ENCODE measurements at places on chromosomes 2 and 18.

DNA sequence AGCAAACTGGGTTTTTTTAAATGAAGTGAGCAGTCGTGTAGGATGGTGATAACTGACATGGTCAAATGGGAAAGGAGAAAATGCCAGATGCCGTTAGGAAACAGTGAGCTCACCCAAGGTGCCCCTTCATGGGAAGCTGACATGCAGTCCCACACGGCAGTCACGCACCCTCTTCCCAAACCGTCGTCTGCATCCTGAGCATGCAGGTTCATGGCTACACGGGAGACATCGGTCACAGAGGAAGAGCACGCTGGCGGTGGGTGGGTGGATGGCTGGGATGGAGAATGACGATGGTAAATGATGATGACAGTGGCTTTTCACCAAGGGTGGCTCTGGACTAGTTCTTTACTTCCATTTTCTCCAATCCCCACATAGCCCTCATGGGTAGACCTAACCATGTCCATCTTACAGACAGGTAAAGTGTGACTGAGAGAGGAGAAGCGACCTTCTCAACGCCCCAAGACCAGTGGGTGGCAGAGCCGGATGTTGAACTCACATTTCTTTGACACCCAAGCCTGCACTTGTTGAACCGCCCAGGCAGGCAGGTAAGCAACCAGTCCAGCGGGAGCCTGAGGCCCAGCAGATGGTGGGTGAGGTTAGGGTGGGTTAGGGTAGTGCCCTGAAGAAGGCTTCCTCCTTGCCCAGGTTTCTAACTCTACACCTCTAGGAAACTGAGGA, 44.5 kb downstream of the TNS1 start:
- H3K36me3 ChIP-seq, result no peaks in the 10 kb centered on the region
- peak; percentile 28 for DNase-seq
- H3K4me3 ChIP-seq, result no peak overlapping the region
- H3K27ac ChIP-seq, result no peak overlapping the region

DNA sequence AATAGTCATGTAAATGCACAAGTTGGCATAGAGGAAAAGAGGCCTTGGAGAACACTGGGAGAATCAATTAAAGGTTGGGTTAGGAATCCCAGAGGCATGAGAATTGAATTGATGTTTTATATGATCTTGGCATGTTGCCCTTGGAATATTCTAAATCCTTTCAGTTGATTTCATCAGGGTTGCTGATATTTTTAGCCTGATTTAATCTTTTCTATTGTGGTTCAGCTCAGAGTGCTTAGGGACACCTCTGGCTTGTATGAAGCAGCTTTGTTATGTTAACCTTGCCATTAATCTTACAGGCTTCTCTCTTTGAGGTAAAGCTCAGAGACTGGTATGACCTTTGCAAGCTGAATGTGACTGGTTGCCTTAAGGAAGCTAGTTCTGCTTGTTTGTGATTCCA, 64.4 kb upstream of the LYPD6B start:
- H3K27me3 ChIP-seq, result no peaks in the 10 kb centered on the region
- DNase-seq, result no peak

- H3K4me3 ChIP-seq, result no peak overlapping the region
- H3K27me3 ChIP-seq, result no peaks in the 10 kb centered on the region
- H3K36me3 ChIP-seq, result no peaks in the 10 kb centered on the region
- H3K27ac ChIP-seq, result no peak overlapping the region
- H3K4me1 ChIP-seq, result no peaks in the 10 kb centered on the region
Measured at GRCh38 chr2:145043399-145043834, 523.5 kb upstream of the ZEB2 start.

- no peaks in the 10 kb centered on the region for H3K4me1 ChIP-seq
- no peak overlapping the region for H3K27ac ChIP-seq
- no peaks in the 10 kb centered on the region for H3K27me3 ChIP-seq
- no peak for DNase-seq
- no peaks in the 10 kb centered on the region for H3K36me3 ChIP-seq
Measured at GRCh38 chr18:8754995-8755960, 49.9 kb downstream of the MTCL1 start.

DNA sequence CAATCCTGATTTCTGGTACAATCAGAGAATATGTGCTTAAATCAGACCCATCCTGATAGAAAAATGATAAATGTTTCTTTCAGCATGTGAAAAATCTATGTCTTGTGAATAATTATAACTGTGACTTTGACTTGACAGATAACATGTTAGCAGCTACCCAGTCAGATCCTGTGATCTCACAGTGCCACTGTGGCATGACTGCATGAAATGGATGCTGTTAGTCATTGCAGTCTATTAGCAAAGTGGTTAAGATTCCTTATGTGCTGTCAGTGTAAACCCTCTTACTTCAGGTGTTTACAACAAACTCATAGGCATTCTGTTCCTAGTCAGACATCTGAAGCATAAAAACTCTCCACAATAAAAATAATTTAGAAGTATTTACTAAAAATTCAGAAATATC, 244.6 kb upstream of the RND3 start:
- no peak overlapping the region for H3K4me3 ChIP-seq
- no peak overlapping the region for H3K27ac ChIP-seq
- H3K4me1 ChIP-seq, result no peaks in the 10 kb centered on the region
- H3K36me3 ChIP-seq, result no peaks in the 10 kb centered on the region

Measured in lower lobe of right lung (tissue), 2 donors.